Muscle of arm (tissue), 14 donors: ENCODE measurements at places on chromosomes 5 and 9. TPM values are rescaled to one million over a fixed set of nuclear protein-coding genes. Genes with fewer than 3 reads are reported as not detected.

The OR13C4 gene
- polyA plus RNA-seq = not detected

The CCL28 gene
- not detected for polyA plus RNA-seq

The PCDHGC4 gene
- 1.9 TPM for polyA plus RNA-seq

The TUSC1 gene
- 13.6 TPM for polyA plus RNA-seq

The HMHB1 gene
- not detected for polyA plus RNA-seq

The NUTM2F gene
- not detected for polyA plus RNA-seq

The NTRK2 gene
- polyA plus RNA-seq = not detected

The FBN2 gene
- polyA plus RNA-seq = 46.9 TPM

The FAM78A gene
- 35.0 TPM for polyA plus RNA-seq

The PCA3 gene
- polyA plus RNA-seq = 1.1 TPM

The INSYN2B gene
- 0.09 TPM for polyA plus RNA-seq

DNA sequence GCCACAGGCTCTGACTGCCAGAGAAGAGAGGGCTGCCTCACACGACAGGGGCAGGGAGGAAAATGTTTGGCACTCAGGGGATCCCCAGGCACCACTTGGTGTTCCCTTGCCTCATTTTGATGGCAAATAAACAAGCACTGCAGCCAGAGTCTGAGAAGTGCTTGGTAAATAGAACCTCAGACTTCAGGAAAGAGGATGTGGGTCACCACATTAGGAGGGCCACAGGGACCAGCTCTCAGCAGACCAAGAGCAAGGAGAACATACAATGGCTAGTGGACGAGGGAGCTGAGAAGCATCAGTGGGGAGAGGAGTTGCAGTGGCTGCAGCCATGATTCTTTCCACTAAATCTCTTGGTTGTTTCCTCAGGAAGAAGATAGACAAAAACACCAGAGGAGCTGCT is 413.9 kb downstream of the GADD45G start:
- DNase-seq = no peak

- no peak for DNase-seq
Measured at GRCh38 chr5:75460942-75461610, 50.4 kb downstream of the CERT1 start.

- DNase-seq = no peak
Measured at GRCh38 chr5:111782216-111782615, 25.2 kb upstream of the NREP start.

DNA sequence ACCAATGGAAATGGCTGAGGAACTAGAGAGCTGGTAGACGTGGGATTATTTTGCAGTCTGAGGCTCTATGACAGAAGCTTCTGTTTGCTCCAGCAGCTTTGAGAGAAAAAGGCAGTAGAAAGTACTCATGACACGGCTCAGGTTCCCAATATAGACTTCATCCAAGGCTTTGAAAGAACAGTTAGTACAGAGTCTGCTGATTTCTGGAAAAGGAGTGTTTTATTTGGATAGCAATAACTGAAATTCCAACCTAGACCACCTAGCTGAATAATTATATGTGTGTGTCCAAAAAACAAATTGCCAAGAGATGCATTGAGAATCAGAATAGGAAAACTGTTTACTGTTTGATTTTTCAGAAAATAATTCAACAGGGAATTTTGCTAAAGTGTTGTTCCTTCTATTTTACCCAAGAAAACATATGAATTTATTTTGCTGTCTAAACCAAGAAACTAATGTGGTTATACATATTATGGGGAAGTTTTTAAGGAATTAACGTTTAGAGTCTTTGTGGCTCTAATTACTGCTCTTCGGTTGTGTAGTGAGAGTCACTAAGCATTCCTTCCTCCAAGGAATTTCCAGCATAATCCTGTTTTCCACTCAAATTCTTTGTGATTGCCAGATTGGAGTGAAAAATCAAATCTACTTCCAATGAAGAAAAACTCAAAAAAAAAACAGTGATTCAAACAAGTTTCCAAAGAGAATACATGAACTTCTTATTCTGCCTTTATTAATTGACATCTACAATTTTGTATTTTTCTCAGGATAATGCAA is 18.1 kb upstream of the MTX3 start:
- peak; percentile 52 for DNase-seq

- DNase-seq = no peak
Measured at GRCh38 chr5:93394301-93394700, 186.7 kb downstream of the NR2F1-AS1 start.

DNA sequence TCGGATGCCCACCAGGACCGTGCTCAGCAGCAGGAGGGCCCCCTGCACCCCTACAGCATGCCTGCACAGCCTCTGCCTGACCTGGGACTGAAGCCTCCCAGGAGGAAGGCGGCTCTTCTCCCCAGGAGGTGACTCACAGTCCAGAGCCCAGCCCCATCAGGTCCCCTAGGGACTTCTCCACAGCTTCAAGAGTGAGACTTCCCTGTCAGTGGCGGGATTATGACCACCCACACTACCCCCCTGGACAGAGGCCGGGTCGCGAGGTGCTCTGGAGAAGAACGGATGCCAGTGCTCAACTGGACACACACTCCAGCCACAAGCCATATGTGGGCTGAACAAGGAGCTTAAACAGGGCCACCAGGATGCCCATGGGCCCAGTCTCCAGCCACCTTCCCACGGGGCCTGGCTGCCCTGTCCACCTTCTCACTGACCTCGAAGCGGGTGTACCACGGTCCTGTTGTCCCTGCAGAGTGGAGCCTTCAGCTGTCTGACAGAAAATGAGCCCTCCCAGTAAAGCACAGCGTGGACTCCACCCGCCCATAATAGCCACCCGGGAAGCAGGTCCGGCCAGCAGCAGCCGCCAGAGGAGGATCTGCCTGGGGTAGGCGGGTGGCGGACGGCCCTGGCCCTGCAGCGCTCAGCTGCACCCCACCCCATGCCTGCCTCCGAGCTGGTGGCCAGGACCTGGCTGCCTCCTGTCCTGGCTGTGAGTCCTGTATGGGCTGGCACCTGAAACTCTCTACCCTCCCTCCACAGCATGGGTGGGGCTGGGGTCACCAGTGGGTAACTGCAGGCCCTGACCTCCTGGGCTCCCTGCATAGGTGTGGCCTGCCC is 54.7 kb downstream of the SEMA4D start:
- no peak for DNase-seq

- peak; percentile 76 for DNase-seq
Measured at GRCh38 chr5:41871852-41872251, 1.6 kb upstream of the OXCT1 start.

DNA sequence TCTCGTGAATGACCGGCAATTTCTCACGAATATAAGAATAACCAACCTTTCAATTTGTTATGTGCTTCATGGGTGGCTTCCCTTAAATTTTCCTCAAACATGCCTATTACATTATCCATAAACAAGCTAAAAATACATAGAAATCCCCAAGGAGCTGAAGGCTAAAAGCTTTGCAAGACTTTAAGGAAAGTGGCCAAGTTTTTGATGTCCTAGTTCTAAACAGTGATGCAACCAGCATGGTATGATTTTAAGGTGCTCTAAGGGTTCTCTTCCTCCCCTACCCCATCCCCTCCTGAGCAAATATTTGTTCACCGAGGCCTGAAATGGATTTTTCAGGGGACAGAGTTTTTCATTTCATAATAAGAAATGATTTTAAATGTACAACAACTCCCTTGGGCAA is 79.8 kb downstream of the RGS7BP start:
- no peak for DNase-seq

GRCh38 chr5:82365026-82365425 is 86.9 kb upstream of the RPS23 start:
- DNase-seq = no peak
